ENCODE measurements at places on chromosomes 7 and 10.
A peak's percentile ranks its signal among the peaks of the same experiment; 100 is the strongest.

DNA sequence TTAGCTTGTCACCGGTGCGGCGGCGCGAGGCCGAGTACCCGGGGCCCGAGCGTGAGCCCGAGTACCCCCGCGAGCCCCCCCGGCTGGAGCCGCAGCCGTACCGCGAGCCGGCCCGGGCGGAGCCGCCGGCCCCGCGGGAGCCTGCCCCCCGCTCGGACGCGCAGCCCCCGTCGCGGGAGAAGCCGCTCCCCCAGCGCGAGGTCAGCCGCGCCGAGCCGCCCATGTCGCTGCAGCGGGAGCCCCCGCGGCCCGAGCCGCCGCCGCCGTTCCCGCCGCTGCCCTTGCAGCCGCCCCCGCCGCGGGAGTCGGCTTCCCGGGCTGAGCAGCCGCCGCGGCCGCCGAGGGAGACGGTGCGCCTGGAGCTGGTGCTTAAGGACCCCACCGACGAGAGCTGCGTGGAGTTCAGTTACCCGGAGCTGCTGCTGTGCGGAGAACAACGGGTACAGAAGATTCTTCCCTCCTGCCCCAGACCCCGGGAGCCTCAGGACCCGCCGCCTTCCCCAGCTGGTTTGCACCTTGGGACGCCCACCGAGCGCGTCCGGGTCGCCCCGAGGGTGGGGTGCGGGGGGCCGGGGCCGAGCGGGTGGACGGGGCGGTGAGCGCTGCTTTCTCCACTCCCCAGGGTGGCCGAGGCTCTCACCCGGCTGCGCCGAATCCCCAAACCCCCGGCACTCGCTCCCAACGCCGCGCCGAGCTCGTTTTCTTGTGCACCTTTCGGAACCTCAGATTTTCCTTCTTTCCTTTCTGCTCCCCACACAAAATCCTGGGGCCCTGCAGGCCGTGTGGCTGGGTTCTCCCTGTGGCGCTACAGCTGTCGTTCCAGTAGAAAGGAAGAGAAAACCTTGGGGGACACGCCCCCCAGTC is 708 bp downstream of the UBN2 start:
- no peak for DNase-seq

GRCh38 chr7:38360776-38361175 is 87.3 kb upstream of the TARP start:
- DNase-seq = no peak

DNA sequence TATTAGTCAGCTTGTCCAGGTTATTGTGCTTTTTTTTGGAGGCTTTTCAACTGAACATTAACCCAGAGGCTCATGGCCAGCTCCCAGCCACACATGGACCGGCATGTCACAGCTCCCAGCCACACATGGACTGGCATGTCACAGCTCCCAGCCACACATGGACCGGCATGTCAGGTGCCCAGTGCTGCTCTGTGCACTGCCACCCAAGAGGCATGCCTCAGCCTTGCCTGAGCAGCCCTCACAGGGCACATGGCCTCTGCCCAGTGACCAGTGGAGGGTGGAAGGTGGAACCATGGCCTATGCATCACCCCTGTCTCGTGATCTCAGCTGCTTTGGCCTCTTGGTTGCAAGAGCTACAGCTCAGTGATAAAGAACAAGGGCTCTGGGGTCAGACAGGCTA is 119.8 kb downstream of the OAT start:
- DNase-seq = no peak

- no peak for DNase-seq
These were observed 95.0 kb upstream of the SLC26A5 start for GRCh38 chr7:103541026-103541425.

DNA sequence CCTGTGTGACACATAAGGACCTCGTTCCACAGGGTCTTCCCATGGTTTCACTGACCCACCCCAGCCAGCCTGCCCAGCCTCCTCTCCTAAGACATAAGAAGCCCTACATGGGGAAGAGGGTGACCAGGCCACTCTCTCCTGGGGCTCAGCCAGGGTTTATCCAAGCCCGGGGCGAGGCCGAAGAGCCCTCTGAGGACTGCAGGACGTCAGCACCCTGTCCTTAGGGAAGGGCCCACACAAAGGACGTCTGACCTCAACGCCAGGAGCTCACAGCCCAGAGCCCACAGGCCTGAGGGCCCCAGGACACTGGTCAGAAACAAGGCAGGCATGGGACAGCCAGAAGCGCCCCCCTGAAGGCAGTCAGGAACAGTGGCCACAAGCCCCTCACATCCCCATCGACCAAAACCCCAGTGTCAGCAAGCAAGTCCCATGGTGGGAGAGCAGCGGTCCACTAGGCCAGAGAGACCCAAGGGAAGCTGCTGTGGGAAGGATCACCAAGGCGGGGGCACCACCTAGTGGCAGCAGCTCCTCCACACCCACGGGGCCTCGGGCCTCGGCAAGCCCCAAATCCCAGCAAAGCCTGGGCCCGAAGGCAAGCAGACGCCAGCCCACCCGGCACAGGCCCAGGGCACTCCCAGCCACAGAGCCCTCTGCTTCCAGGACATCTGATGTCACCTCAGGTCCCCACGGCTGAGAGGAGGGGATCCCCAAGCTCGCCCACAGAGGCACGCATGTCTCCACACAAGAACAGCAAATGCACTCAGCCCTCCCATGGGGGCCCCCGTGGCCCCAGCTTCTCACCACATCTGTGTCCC is 23.4 kb downstream of the MAD1L1 start:
- DNase-seq = peak; percentile 32

DNA sequence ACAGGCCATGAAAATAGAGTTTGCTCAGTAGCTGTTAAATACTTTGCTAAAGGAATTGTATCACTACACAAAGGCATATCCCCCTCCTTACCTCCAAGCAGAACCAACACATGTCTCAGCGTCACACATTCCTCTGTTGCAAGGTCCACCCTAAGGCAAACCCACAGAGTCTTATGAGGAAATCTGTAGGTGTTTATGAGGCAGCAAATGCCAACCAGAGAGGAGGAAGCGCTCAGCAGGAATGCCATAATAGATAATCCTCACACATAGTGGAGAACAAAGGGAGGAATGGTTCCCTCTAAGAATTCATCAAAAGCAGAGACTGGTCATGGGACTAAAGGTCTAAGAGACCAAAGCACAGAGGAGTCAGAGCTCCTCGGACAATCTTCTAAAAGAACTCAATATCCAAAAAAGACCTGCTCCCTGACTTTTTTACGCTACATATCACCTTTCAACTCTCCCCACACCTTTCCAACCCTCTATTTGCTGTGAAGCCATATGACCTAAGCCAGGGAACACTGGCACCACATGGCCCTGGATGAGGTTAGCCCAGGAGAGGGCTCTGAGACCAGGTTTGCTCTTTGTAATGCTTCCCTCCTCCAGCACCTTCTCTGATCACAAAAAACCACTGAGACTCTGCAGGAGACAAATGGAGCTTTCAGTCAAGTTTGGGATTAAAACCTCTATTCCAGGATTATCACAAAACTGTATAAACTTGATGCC is 7.3 kb downstream of the SLC25A13 start:
- DNase-seq = no peak

- DNase-seq = no peak
These were observed 398.9 kb downstream of the ADRA2A start for GRCh38 chr10:111475720-111476119.

GRCh38 chr7:21359163-21359562 is 68.7 kb upstream of the SP4 start:
- DNase-seq = no peak

- DNase-seq = no peak
These were observed 2.8 kb downstream of the DUSP5 start for GRCh38 chr10:110500515-110500905.

DNA sequence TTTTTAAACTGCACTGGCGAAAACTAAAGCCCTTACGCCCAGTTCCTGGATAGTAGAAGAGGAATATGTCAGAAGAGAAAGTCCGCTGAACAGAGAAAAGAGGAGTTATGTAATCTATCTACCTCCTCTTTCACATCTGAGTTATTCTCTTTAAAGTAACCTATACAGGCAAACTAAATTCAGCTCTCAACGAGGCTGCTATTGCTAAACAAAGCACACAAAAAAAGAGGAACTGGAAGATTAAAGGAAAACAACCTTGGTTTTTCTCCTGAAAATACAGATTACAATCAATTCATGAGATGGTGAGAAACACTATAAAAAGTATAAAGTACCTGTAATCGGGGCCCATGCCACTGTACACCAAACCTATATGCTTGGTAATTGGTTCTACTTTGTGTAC is 5.8 kb downstream of the PSMA2 start:
- DNase-seq = no peak

GRCh38 chr7:85292908-85293576 is 106.2 kb upstream of the SEMA3D start:
- DNase-seq = no peak

GRCh38 chr10:119263951-119264617 is 56.7 kb downstream of the GRK5 start:
- DNase-seq = no peak

DNA sequence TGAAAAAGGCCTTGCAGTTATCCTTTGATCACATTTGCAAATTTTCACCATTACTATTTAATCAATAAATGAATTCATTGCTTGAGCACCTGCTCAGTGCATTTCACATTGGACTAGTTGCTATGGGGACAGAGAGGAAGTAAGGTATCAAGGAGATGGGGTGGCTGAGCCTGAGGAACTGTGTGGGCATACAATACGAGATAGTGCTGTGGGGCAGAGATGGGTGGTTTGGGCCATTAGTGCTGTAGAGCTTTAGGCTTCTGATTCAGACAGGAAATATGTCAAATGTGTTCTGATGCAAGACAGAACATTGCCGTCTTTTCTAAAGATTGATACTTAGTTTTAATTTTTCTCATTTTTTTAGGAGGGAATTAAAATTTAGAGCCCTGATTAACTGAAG is 13.2 kb downstream of the ITGB8 start:
- DNase-seq = no peak

DNA sequence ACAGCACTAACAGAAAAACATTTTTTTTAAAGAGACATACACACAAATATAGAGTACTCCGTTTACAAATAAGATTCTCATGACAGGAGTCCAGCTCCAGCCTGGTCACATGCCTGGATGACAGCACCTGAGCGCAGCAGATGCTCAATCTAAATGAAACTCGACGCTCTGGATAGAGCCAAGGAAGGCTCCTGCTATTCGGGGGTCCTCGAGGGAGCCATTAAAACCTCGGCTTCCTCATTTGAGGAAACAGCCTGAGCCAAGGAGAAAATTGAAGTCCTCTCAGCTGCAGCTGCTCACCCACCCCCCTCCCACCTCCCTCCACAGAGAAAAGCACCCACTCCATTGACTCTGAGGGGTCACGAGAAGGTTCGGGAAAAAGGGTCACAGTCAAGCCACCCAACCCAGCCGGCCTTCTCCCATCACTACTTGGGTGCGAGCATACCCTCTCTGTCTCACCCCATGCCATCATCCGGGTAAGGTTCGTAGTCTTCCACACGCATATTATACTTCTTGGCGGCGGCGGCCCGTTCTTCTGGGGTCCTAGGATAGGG is 673 bp downstream of the NDUFB8 start:
- no peak for DNase-seq

GRCh38 chr10:69101451-69102095 is 13.7 kb downstream of the SRGN start:
- DNase-seq = no peak

DNA sequence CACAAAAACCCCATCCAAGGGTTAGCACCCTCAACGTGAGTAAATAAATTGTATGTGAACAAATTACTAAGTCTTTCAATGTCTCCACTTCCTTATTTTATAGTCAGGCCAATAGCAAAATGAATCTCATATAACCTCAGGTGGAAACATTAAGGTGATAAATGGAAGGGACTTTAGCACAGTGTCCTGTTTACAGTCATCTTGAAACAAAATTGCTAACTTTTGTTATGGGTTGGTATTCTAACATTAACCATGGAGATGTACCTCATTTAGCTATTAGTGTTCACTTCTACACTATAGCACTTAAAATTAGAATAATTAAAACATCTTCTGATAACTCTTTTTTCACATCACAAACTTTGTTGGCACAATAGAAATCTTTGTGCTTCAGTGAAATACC is 255.8 kb upstream of the CNTNAP2 start:
- DNase-seq = no peak

- DNase-seq = no peak
These were observed 413.0 kb upstream of the ADARB2 start for GRCh38 chr10:2150288-2150687.

DNA sequence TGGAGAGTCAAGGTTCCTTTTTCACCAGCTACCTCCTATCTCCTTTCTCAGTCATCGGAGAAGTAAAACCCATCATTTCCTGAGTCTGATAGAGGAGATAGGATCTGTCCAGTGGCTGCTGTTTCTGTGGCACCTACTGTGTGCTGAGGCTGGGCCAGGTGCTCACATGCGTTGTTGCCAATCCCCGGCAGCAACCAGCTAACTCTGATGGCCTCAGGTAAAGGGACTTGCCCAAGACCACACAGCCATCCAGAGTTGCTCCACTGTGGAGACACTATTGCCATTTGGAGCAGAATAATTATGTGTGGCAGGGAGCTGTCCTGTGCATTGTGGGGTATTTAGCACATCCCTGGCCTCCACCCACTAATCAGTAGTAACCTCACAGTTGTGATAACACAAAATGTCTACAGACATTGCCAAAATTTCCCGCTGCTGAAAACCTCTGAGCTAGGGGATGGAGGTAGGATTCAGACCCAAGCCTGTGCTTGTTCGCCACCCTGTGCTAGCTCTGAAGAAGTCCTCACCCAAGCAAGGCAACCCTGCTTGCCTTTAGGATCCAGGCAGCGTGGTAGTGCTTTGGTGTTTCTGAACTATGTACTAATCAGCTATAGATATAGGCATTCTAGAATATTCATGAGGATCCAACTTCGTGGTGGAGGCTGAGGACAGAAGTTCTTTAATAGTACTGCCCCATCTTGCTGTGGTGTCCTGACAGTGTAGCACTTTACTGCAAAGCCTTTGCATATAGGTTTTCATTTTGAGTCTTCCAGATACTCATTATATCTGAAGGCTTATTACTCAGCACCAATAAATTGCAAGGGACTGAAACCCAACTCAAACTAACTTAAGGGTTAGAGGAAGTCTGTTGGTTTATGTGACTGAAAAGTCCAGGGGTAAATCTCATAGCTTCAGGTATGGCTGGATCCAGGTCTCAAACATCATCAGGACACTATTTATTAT is 164.6 kb downstream of the GRK5 start:
- DNase-seq = no peak

- DNase-seq = peak; percentile 31
These were observed 163.0 kb upstream of the KLF14 start for GRCh38 chr7:130896898-130897514.

GRCh38 chr7:133633055-133633454 is 380.2 kb downstream of the EXOC4 start:
- DNase-seq = no peak

DNA sequence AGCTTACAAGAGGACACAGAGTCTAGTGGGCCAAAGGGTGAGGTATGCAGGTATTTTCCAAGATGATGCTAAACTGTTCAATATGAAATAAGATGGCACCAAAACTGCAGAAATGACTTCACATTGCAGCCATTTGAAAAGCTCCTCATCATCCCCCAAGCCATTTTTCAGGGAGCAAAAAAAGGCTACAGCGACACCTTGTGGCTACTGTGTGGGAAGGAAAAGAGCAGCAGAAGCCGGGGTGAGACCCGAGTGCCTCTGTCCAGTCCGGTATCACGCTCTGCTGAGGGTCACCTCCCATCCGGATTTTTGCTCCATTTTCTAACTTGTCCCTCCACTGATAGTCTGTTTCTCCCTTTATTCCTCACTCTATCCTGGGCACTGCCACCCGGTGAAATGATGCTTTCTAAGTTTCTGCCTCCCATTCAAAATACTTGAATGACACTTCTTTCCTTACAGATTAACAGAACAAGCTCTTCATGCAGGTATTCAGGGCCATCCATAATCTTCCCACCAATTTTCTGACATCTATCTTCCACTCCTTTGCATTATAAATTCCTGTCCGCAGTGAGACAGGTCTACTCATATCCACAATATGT is 220.2 kb downstream of the DGKI start:
- DNase-seq = no peak

GRCh38 chr7:13115855-13116254 is 428.4 kb downstream of the ARL4A start:
- DNase-seq = no peak
